ENCODE measurements at places on chromosomes 6 and 20.
A peak's percentile ranks its signal among the peaks of the same experiment; 100 is the strongest.

DNA sequence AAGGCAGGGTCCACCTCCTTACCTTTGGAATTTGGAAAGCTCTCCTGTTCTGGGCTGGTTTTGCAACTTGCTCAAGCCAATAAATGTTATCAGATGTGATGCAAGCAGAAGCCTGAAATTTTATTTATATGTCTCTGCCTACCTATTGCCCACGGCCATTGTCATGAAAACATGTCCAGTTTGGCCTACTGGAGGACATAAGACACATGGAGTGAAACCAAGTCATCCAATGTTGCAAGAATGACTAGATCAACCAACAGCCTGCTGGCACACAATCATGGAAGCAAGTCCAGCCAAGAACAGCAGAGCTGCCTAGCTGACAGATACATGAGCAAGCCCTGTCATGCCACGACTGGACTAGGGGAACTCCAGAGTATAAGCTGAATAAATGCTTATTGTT lies 56.7 kb upstream of the IRAK1BP1 start:
- no peak for DNase-seq

DNA sequence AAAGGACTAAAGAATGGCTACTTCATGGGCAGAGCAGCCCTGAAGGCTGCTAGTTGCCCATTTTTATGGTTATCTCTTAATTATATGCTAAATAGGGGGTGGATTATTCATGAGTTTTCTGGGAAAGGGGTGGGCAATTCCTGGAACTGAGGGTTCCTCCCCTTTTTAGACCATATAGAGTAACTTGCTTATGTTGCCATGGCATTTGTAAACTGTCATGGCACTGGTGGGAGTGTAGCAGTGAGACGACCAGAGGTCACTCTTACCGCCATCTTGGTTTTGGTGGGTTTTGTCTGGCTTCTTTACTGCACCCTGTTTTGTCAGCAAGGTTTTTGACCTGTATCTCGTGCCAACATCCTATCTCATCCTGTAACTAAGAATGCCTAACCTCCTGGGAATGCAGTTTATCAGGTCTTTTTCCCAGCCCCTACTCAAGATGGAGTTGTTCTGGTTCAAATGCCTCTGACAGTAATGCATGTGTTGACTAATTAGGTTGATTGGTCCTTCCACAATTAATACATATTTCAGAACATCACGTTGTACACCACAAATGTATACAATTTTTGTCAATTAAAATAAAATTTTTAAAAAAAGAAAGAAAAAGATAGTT lies 139.5 kb downstream of the PDE7B start:
- no peak for DNase-seq

GRCh38 chr6:89479897-89480296 lies 46.9 kb downstream of the ANKRD6 start:
- no peak for DNase-seq

- no peak for DNase-seq
Measured at GRCh38 chr6:18457065-18457737, 70.1 kb downstream of the RNF144B start.

GRCh38 chr6:167968091-167968490 lies 29.4 kb upstream of the KIF25 start:
- DNase-seq: no peak

- peak; percentile 60 for DNase-seq
Measured at GRCh38 chr6:129748212-129748900, 38.4 kb upstream of the ARHGAP18 start.

DNA sequence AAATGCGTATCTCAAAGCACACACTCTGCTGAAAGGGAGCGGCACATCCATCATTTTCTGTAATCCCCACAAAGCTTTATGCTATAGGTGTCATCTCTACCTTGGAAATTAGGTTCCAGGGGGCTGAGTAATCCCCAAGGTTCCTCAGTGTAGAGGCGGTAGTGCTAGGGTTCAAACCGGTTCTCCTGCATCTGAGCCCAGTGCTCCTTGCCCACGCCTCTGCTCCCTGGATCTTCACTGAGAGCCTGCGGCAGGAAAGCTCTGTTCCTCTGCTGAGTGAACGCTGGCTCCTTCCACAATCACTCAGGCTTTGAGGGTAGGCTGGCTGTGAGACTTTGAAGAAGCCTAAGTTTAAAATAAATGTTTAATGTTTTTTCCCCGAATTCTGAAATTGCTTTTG lies 24.9 kb downstream of the SLC22A23 start:
- no peak for DNase-seq

GRCh38 chr20:62282103-62282502 lies 20.7 kb upstream of the ADRM1 start:
- no peak for DNase-seq

DNA sequence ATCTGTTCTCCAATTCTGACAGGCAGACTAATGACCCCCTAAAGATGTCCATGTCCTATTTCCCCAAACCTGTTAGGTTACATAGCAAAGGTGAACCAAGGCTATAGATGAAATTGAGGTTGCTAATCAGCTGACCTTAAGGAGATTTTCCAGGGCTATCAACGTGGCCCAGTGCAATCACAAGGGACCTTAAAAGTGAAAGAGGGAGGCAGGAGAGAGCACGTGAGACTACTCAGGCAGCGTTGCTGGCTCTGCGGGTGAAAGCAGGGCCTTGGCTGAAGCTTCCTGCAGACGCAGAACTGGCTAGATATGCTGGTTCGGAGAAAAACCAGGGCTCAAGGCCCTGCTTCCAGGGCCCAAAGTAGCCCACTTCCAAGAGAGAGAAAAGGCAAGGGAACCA lies 78.7 kb downstream of the NCOA7 start:
- DNase-seq: no peak

DNA sequence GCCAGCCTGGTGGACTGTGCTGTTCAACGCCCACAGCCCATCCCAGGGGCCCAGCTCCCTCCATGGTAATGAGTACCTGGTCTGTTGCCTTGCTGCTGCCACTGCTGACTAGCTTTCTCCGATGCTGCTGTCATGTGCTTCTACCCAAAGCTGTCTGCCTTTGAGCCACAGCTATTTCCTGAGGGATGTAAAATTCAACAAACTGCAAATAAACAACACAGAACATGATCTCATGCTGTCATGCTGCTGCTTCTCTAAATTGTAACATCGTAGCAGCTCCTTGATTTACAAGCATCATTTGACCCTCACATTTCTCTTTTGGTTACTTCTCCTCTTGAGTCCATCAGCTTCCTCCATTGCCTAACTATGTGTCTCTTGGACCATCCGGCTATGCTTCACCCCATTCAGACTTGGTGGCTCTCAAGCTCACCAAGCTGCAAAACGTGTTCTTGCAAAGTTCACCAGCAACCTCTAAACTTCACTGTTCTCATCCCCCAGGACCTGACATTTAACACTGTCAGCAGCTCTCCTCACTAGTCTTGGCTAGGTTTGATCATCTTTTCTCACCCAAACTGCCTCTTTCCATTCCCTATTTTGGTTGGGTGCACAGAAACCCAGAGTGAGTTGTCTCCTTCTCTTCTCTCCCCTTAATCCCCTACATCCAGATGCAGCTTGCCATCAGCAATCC lies 54.6 kb downstream of the FYN start:
- no peak for DNase-seq

Data from stimulated activated CD8-positive, alpha-beta memory T cell treated with anti-CD3 and anti-CD28 coated beads, Interleukin-7, amount 100 ng/mL, for 48 hours (primary cell).